ENCODE measurements at places on chromosomes 4 and X. TPM values are rescaled to one million over a fixed set of nuclear protein-coding genes. Genes with fewer than 3 reads are reported as not detected.

The BLTP1 gene
- 111 TPM for polyA plus RNA-seq

The TEX11 gene
- not detected for polyA plus RNA-seq

The SPANXC gene
- polyA plus RNA-seq = not detected

The MTMR8 gene
- 2.1 TPM for polyA plus RNA-seq

The PIM2 gene
- polyA plus RNA-seq = 11.1 TPM

The HSFX4 gene
- not detected for polyA plus RNA-seq

The NAP1L2 gene
- polyA plus RNA-seq = 54.4 TPM

The SULT1E1 gene
- polyA plus RNA-seq = not detected

The REST gene
- 2.8 TPM for polyA plus RNA-seq

The CLNK gene
- polyA plus RNA-seq = not detected

The AGA gene
- 4.9 TPM for polyA plus RNA-seq

The PRDM5 gene
- polyA plus RNA-seq = 1.6 TPM

The SPIN2A gene
- polyA plus RNA-seq = 2.5 TPM

The F8A2 gene
- polyA plus RNA-seq = not detected

The CENPVL2 gene
- polyA plus RNA-seq = 3.2 TPM

The KDR gene
- polyA plus RNA-seq = not detected

The WNK3 gene
- polyA plus RNA-seq = 32.8 TPM

The SSX1 gene
- not detected for polyA plus RNA-seq

The TLL1 gene
- polyA plus RNA-seq = not detected

The SRPK3 gene
- not detected for polyA plus RNA-seq

The PLAC8 gene
- polyA plus RNA-seq = not detected

The CCNB3 gene
- polyA plus RNA-seq = 0.42 TPM

The POLR2B gene
- polyA plus RNA-seq = 300 TPM

The CENPI gene
- 1.8 TPM for polyA plus RNA-seq

The FAT1 gene
- 18.0 TPM for polyA plus RNA-seq

The EPHA5 gene
- 3.6 TPM for polyA plus RNA-seq

The GYG2 gene
- 6.3 TPM for polyA plus RNA-seq

The TXLNG gene
- polyA plus RNA-seq = 20.4 TPM

The NEUROG2 gene
- 0.58 TPM for polyA plus RNA-seq

The SPANXB1 gene
- polyA plus RNA-seq = not detected

The KLHL2 gene
- 42.8 TPM for polyA plus RNA-seq
